Calu3 (cell line): ENCODE measurements at places on chromosomes 1 and 21. TPM values are rescaled to one million over a fixed set of nuclear protein-coding genes. Genes with fewer than 3 reads are reported as not detected.

DNA sequence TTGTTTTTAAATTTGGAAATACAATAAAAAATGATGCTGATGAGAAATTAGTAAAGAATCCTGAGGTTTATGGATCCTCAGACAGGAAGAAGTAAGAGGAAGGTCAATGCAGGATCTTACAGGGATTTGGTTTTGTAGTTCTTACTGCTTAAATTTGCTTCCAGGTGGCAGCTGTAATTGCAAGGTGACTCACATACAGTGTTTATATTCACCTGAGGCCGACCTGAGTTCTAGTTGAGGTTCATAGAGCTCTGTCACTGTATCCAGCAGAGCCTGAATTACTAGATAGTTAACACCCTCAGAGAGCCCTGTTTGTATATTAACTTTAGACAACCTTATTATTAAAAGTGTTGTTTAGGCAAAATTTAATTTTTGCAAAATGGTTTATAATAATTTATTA, 1.4 kb upstream of the WDR26 start:
- peak; percentile 28 for DNase-seq
- no peaks in the 10 kb centered on the region for H3K27me3 ChIP-seq
- peaks cover 40% of the 10 kb centered on the region for H3K4me1 ChIP-seq
- H3K36me3 ChIP-seq, result peaks cover 42% of the 10 kb centered on the region
- peak overlapping the region; percentile 83 for H3K27ac ChIP-seq

- no peak overlapping the region for H3K4me3 ChIP-seq
- no peak for DNase-seq
- H3K36me3 ChIP-seq, result no peaks in the 10 kb centered on the region
- H3K27me3 ChIP-seq, result no peaks in the 10 kb centered on the region
- no peak overlapping the region for H3K27ac ChIP-seq
These were observed 50.9 kb downstream of the TBX19 start for GRCh38 chr1:168331569-168331968.

DNA sequence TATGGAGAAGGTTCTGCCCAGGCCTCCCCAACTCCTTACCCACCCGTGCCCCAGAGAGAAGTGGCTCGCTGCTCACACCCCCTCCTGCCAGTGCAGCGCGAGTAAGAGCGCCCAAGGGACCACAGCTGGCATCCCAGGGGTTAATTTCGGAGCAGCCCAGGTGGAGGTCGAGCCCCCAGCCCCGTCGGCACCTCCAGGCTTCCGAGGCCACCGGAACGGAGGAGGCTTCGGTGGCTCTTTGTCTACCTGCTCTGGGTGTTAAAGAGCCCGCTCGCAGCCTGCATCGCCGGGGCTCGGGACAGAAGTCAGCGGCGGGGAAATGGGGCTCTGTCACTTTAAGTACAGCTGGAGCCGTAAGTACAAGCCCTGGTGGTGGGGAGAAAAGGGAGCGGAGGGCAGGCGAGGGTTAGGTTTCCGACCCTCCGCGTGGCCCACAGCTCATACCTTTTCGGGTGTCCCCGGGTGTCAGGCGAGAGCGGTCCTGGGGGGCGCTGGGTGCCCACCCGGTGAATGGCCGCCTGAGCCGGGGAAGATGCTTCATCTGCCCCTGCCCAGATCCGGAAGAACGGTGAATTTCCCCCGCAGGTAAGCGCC, 89.4 kb upstream of the IPO9 start:
- H3K27me3 ChIP-seq, result peaks cover 9% of the 10 kb centered on the region
- DNase-seq, result peak; percentile 72
- H3K27ac ChIP-seq, result no peak overlapping the region
- peaks cover 21% of the 10 kb centered on the region for H3K36me3 ChIP-seq

DNA sequence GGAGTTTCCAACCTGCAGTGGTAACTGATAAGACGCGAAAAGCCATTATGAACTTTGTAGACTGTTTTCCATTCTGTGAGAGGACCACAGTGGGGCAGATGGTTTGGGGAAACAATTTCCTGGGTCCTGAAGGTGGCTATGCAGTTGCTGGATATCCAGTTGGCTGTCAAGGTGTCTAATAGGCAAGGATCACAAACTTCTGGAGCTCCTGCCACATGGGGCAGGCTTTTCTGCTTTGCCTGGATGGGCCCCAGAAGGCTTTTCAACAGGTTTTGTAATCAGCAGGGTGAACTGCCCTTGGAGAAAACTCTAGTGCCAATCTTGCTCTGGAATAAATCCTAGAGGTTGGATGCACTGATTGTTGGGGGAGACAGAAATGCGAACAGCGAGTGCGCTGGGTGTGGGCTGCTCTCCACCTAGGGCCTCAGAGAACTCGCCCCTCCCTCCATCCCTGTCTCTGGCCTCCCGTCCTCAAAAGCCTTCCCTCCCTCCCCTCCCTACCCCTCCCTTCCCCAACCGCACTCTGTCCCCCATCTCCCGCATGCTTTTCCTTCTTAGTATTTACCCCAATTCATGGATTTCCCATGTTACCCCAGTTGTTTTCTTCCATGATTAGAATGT, 210.3 kb upstream of the USP24 start:
- peaks cover 57% of the 10 kb centered on the region for H3K4me1 ChIP-seq
- H3K27ac ChIP-seq, result no peak overlapping the region
- H3K27me3 ChIP-seq, result no peaks in the 10 kb centered on the region
- DNase-seq, result no peak
- H3K4me3 ChIP-seq, result no peak overlapping the region
- H3K36me3 ChIP-seq, result peaks cover 9% of the 10 kb centered on the region

Gene RYR2
- 0.32 and 0.90 TPM in 2 replicates for total RNA-seq

- DNase-seq, result no peak
- H3K27me3 ChIP-seq, result no peaks in the 10 kb centered on the region
- no peaks in the 10 kb centered on the region for H3K4me1 ChIP-seq
- H3K4me3 ChIP-seq, result no peak overlapping the region
- no peak overlapping the region for H3K27ac ChIP-seq
These were observed 319.2 kb upstream of the ZRANB2 start for GRCh38 chr1:71400050-71400449.

DNA sequence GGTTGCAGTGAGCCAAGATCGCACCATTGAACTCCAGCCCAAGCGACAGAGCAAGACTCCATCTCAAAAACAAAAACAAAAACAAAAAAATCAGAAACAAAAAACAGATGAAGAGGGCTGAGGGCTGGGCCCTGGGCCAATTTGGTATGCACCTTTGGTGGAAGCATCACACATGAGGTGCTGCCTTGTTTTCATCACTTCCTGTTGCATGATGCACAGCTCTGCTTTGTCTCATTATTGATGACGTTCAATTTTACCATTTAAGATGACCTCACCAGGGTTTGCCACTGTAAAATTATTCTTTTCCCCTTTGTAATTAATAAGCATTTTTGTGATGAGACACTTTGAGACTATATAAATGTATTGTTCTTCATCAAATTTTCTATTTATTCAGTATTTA, 9.8 kb upstream of the IFNAR2 start:
- H3K27ac ChIP-seq, result no peak overlapping the region
- DNase-seq, result no peak
- peaks cover 2% of the 10 kb centered on the region for H3K4me1 ChIP-seq

DNA sequence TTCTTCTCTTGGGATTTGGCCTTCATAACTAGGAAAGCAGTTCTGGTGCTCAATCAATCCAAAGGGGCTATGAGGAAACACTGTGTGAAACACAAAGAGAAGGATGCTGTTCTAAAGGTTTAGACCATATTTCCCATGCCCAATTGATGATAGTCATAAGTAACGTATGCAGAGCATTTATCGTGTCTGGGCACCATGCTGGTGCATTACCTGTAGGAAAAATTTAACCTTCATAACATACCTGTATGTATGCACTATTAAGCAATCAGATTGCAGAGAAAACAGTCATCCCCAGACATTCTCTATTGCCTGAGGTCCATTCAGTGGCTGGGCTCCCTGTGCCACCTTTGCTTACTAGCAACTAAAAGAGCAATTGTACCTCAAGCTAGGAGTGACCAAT, 381.4 kb downstream of the PLPP3 start:
- H3K27me3 ChIP-seq, result no peaks in the 10 kb centered on the region
- H3K27ac ChIP-seq, result no peak overlapping the region
- no peak for DNase-seq
- H3K36me3 ChIP-seq, result no peaks in the 10 kb centered on the region
- H3K4me1 ChIP-seq, result no peaks in the 10 kb centered on the region

Gene TMPRSS2
- total RNA-seq, result 13.1 and 15.6 TPM in 2 replicates

GRCh38 chr1:218348628-218349071, 3.5 kb downstream of the TGFB2 start:
- no peak overlapping the region for H3K27ac ChIP-seq
- H3K4me1 ChIP-seq, result peaks cover 40% of the 10 kb centered on the region
- peaks cover 20% of the 10 kb centered on the region for H3K36me3 ChIP-seq
- H3K4me3 ChIP-seq, result no peak overlapping the region
- no peak for DNase-seq

GRCh38 chr21:45423201-45423955, 18.4 kb downstream of the COL18A1 start:
- peaks cover 10% of the 10 kb centered on the region for H3K36me3 ChIP-seq
- no peak overlapping the region for H3K27ac ChIP-seq
- H3K4me1 ChIP-seq, result peaks cover 15% of the 10 kb centered on the region
- no peaks in the 10 kb centered on the region for H3K27me3 ChIP-seq
- DNase-seq, result no peak
- no peak overlapping the region for H3K4me3 ChIP-seq

DNA sequence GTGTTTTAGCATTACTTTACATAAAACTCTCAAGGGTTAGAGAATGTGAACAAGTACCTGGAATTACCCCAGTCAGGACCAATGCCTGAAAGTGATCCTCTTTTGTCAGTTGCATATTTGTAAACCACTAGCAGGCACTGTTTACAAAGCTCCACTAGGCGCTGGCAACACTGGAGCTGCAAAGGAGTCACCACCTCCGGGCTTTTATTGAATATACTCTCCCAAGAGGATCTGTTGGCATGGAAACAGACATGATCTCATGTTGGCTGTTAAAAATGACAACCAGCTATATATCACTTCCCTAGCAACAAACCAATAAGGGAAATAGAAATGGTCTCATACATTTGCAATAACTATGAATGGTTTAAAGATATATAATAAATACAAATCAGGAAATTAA, 116.0 kb downstream of the TTLL7 start:
- DNase-seq, result peak; percentile 4
- H3K27me3 ChIP-seq, result no peaks in the 10 kb centered on the region
- H3K4me3 ChIP-seq, result no peak overlapping the region
- no peaks in the 10 kb centered on the region for H3K4me1 ChIP-seq
- H3K36me3 ChIP-seq, result no peaks in the 10 kb centered on the region

Gene MEGF6
- total RNA-seq, result 32.4 and 33.8 TPM in 2 replicates

- no peaks in the 10 kb centered on the region for H3K36me3 ChIP-seq
- no peak for DNase-seq
- no peak overlapping the region for H3K27ac ChIP-seq
- no peaks in the 10 kb centered on the region for H3K27me3 ChIP-seq
These were observed 193.1 kb downstream of the ST6GALNAC3 start for GRCh38 chr1:76267631-76268030.

Gene FAM131C
- 0.93 and 0.94 TPM in 2 replicates for total RNA-seq

Gene NBPF26
- 16.4 and 17.3 TPM in 2 replicates for total RNA-seq

- H3K27ac ChIP-seq, result no peak overlapping the region
- no peaks in the 10 kb centered on the region for H3K4me1 ChIP-seq
- H3K36me3 ChIP-seq, result no peaks in the 10 kb centered on the region
- DNase-seq, result no peak
- H3K27me3 ChIP-seq, result no peaks in the 10 kb centered on the region
These were observed 207.3 kb downstream of the DSCAM start for GRCh38 chr21:40639616-40640194.

- H3K36me3 ChIP-seq, result no peaks in the 10 kb centered on the region
- no peak for DNase-seq
- H3K27me3 ChIP-seq, result no peaks in the 10 kb centered on the region
- no peaks in the 10 kb centered on the region for H3K4me1 ChIP-seq
These were observed 72.2 kb upstream of the KRTAP19-8 start for GRCh38 chr21:31110430-31110829.

DNA sequence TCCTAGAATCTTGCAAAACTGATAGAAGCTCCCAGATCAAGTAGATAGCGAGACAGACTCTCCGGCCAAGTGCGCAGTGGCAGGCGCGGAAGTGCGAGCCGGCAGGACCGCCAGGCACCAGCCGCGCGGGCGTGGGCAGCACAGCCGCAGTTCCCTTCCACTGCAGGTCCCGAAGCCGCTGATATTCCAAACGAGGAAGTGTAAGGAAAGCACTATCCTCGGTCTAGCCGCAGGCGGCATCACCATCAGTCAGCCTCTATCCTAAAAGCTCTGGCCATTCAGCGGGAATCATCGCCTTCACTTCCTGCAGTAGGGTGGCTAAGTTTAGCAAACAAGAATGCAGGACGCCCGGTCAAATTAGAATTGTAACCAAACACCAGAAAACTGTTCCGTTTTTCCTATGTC, 710 bp downstream of the GLRX2 start:
- peaks cover 22% of the 10 kb centered on the region for H3K36me3 ChIP-seq
- peaks cover 17% of the 10 kb centered on the region for H3K4me1 ChIP-seq
- peak overlapping the region; percentile 83 for H3K4me3 ChIP-seq

Gene TOMM20
- 120 and 151 TPM in 2 replicates for total RNA-seq

DNA sequence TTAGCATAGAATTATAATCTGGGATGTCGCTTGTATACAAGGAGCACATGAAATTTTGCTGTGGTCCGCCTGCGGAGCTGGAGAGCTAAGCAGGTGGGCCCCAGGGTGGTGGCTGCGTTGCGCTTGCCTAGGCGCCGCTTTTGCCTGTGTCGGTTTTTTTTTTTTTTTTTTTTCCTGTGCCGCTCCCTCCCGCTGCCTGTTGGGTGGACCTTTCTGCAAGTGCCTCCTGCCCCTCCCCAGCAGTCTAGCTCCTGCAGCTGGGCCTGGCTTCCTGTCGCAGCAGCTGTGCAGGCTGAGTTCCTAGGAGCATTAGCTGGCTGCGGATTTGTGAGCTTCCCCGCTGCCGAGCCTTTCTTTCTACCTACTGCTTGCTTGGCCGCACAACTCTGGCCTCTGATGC, 20.6 kb downstream of the PYHIN1 start:
- H3K4me3 ChIP-seq, result no peak overlapping the region
- H3K27ac ChIP-seq, result no peak overlapping the region
- no peaks in the 10 kb centered on the region for H3K27me3 ChIP-seq
- H3K4me1 ChIP-seq, result no peaks in the 10 kb centered on the region

DNA sequence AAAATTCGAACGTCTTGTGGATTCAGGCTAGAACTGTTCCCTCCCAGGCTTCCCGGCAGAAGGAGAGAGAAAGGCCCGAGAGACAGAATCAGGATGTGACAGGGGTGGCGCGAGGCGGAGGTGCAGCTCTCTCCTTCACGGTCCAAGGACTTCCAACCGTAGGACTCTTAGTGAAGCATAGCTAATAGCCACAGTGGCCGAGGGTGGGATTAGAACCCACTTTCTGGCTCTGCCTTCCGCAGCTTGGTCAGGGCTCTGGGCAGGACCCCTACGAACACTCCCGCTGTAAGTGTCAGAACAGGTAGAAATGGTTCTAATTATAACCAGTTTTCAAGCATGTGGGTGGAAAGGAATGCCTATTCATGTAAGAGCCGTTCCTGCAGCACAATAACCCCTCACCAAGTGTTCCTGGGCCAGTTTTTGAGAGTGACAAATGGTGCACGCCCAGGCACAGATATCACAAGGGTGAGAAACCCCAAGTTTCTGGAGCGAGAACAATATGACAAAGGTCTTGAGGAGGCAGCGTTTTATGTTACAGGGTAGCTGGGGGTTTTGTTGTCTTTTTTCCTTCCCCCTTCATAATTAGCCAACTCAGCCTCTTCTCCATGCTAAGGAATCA, 86.4 kb downstream of the SYF2 start:
- no peaks in the 10 kb centered on the region for H3K4me1 ChIP-seq
- no peak for DNase-seq
- no peak overlapping the region for H3K4me3 ChIP-seq
- no peak overlapping the region for H3K27ac ChIP-seq
- H3K27me3 ChIP-seq, result peaks cover 58% of the 10 kb centered on the region

- no peak for DNase-seq
- no peak overlapping the region for H3K27ac ChIP-seq
- H3K4me3 ChIP-seq, result no peak overlapping the region
- peaks cover 9% of the 10 kb centered on the region for H3K36me3 ChIP-seq
- no peaks in the 10 kb centered on the region for H3K4me1 ChIP-seq
These were observed 31.9 kb downstream of the ZMYM4 start for GRCh38 chr1:35300376-35300775.
